ENCODE measurements at places on chromosomes 6 and 20. TPM values are rescaled to one million over a fixed set of nuclear protein-coding genes. Genes with fewer than 3 reads are reported as not detected.

DNA sequence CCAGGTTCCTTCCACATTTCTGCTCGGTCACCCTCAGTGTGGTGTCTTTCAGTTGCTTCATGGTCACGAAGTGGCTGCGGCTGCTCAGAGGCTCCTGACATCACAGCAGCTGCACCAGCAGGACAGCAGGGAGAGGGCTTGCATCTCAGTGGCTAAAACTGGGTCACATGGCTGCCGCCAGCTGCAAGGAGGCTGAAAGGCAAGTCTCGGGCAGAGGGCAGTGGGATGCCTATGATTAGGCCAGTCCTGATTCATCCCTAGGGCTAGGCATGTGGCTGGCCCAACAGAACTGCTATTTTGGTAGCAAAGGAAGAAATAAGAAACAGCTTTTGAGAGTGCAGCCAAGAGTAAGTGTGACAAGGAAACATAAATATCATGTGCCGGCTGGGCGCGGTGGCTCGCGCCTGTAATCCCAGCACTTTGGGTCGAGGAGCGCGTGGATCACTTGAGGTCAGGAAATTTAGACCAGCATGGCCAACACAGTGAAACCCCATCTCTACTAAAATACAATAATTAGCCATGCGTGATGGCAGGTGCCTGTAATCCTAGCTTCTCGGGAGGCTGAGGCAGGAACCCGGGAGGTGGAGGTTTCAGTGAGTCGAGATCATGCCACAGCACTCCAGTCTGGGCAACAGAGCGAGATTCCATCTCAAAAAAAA lies 46.6 kb downstream of the RBM38 start:
- no peak for ATAC-seq

- ATAC-seq: no peak
These were observed 73.9 kb downstream of the JPH2 start for GRCh38 chr20:44112889-44113617.

DNA sequence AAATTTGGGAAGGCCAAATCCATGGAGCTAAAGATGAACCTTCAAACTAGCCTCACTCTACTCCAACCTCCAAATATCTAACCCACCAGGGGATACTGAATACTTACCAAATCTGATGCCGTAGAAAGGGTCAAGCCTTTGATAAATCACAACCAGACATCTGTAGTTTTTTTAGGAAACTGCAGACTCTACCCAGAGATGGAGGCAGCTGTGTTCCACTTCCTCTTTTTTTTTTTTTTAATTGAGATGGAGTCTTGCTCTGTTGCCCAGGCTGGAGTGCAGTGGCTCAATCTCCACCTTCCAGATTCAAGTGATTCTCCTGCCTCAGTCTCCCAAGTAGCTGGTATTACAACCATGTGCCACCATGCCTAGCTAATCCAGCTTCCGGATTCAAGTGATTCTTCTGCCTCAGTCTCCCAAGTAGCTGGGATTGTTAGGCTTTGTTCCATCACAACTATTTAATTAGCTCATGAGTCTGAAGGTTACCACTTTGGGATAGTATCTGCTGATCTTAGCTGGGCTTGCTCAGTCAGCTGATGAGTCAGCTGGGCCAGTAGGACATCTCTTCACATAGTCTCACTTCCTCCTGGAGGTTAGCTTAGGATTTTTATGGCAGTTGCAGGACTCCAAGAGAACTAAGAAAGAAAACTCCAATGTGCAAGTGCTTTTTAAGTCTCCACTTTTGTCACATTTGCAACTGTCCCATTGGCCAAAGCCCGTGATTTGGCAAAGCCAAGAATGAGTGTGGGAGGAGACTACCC lies 13.3 kb downstream of the FRK start:
- no peak for ATAC-seq

DNA sequence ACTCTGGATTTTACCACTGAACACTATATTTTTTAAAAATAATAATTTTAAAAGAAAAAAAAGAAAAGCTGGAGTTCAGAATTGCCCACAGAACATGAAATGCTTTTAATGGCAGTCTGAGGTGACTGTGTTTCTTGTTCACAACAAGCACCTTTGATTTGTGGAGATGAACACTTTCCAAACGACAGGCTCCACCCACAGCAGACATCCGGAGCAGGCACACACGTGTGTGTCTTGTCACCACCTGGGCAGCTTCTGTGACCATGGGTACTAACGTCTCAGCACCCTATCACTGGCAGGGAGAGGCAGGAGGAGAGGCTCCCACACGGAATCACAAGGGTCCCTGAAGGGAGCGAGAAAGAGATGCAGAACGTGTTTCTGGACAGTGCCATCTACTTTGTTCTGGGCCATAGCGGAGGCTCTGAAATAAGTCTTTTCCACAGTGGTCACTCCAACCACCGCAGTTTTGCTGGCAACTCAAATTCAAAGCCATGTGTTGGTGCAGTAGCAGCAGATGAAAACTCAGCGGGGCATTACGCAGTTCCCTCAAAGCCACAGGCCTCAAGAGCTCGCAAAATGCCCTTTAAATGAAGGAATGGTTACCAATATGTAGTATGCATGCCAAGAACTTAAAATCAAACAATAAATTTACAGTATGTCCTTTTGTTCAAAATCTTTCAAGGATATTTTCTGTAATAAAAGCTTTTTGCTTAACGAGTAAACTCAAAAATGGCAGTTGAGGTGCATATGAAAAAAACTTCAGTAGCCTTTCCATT lies 242.2 kb downstream of the FOXC1 start:
- ATAC-seq: no peak

DNA sequence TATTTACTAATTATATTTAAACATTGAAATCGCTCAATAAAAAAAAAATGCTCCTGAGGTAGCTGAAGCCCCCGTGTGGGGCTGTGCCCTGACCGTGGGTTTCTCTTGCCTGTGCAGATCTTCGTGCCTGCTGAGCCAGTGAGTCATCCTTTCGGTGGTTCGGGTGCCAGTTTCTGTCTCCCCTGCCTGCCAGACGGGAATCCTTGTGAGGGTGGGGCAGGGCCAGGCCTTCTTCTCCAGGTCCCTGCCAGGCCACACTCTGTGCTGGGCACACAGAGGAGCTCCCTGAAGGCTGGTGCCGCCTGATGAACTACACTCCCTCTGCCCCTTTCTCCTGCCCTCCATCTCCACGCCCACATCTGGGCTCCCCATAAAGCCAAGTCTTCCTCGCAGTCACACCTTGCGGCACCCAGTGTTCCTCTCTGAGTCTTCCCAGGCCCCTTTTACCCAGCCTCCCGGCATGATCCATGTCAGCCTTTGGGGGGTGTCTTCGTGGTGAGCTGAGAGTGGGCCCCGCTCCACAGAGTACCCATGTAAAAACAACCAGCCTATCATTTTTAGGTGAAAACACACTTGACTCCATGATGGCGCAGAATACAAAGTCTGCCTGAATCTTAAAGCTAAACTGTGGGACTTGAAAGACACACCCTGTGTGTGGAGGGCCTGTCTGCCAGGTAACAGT lies 19.3 kb downstream of the FGD2 start:
- ATAC-seq: peak; percentile 76

DNA sequence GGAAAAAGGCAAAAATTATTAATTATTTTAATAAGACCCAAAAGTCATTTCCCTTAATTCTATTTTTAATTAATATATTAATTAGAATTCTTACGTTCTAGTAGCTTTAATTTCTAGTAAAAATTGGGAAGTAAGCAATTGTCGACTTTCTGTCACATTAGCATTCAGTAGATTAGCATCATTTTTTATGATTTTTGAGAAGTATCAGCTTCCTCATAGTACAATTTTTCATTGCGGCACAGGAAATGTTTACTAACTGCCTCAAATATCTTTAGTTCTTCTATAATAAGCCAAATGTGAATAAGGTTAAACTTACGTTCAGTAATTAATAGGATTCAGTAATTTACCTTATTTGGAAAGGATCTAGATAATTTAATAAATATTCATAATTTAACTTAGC lies 687.4 kb downstream of the EPM2A start:
- ATAC-seq: no peak

- no peak for ATAC-seq
These were observed 67.1 kb downstream of the HDGFL1 start for GRCh38 chr6:22636452-22636851.

DNA sequence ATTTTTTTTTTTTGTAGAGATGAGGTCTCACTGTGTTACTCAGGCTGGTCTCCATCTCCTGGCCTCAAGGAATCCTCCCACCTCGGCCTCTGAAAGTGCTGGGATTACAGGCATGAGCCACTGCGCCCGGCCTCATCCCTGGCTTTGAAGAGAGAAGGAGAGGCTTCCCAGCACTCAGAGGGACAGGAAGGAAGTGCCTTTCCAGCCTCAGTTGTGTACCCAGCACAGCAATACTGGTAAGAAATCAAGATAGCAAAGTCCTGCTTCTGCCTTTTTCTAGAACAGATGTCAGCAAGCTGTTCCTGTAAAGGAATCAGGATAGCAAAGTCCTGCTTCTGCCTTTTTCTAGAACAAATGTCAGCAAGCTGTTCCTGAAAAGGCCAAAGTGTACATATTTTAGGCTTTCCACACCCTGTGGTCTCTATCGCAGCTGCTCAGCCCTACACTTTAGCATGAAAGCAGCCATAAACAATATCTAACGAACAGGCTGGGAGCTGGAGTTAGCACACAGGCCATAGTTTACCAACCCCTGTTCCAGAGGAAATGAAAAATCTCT lies 6.3 kb upstream of the PLTP start:
- ATAC-seq: no peak

DNA sequence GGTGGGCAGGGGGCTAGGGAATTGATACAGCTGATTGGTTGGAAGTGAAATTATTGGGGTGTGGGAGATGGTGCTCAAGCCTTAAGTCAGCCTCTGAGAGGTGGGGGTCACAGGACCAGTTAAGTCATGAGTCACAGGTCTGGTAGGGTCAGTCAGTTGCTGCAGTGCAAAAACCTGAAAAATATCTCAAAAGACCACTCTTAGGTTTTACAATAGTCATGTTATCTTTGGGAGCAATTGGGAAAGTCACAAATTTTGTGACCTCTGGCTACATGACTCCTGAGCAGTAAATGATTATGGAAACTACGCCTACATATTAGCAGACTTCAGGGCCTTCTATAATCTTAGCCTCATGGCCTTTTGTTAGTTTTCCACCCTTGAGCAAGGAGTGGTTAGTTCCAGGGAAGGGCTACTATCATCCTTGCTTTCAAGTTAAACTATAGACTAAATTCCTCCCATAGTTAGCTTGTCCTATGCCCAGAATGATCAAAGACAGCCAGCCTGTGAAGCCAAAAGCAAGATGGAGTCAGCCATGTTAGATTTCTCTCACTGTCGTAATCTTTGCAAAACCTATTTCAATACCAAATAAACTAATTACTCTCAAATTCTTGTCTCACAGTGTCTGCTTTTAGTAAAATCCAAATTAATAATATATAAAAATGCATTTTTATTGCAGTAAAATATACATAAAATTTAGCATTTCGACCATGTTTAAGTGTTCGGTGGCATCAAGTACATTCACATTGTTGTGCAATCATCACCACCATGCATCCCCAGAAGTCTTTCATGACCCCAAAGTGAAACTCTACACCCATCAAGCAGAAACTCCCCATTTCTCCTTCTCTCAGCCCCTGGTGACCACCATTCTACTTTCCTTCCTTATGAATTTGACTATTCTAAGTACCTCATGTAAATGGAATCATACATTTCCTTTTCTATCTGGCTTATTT lies 60.9 kb upstream of the CD2AP start:
- no peak for ATAC-seq

GRCh38 chr6:96786336-96786735 lies 50.9 kb downstream of the GPR63 start:
- ATAC-seq: no peak

SIRPD gene
- not detected for total RNA-seq

SLC17A3 gene
- 0.67 TPM for total RNA-seq

IDH3B gene
- total RNA-seq: 85.7 TPM

PRPH2 gene
- total RNA-seq: not detected

IL20RA gene
- total RNA-seq: not detected

PREP gene
- 50.2 TPM for total RNA-seq

TNF gene
- 69.5 TPM for total RNA-seq

OPRM1 gene
- total RNA-seq: not detected

All from activated T-helper 17 cell treated with anti-CD3 and anti-CD28 coated beads, Interleukin-2, amount 50 U/mL, for 72 hours (primary cell).